ENCODE measurements at places on chromosomes 1 and 21.
A peak's percentile ranks its signal among the peaks of the same experiment; 100 is the strongest.

- no peak for DNase-seq
Measured at GRCh38 chr1:188719735-188720134, 1757.9 kb downstream of the BRINP3 start.

GRCh38 chr1:114107474-114108435 lies 45.9 kb downstream of the SYT6 start:
- no peak for DNase-seq

DNA sequence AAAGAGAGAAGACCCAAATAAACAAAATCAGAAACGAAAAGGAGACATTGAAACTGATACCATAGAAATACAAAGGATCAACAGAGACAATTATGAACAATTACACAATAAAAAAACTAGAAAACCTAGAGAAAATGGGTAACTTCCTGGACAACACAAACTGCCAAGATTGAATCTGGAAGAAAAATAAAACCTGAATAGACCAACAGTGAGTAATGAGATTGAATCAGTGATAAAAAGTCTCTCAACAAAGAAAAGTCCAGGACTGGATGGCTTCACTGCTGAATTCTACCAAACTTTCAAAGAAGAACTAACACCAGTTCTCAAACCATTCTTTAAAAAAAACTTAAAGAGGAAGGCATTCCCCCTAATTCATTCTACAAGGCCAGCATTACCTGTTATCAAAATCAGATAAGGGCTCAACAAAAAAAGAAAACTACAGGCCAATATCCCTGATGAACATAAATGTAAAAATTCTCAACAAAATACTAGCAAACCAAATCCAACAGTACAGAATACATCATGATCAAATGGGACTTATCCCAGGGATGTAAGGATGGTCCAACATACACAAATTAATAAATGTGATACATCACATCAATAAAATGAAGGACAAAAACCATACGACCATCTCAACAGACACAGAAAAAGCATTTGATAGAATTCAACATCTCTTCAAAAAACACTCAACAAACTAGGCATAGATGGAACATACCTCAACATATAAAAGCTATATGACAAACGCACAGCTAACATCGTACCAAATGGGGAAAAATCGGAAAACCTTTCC lies 119.9 kb downstream of the ACBD6 start:
- no peak for DNase-seq

GRCh38 chr1:68093737-68094136 lies 43.3 kb upstream of the DIRAS3 start:
- peak; percentile 18 for DNase-seq

GRCh38 chr1:28966617-28967016 lies 52.2 kb downstream of the EPB41 start:
- DNase-seq, result no peak

DNA sequence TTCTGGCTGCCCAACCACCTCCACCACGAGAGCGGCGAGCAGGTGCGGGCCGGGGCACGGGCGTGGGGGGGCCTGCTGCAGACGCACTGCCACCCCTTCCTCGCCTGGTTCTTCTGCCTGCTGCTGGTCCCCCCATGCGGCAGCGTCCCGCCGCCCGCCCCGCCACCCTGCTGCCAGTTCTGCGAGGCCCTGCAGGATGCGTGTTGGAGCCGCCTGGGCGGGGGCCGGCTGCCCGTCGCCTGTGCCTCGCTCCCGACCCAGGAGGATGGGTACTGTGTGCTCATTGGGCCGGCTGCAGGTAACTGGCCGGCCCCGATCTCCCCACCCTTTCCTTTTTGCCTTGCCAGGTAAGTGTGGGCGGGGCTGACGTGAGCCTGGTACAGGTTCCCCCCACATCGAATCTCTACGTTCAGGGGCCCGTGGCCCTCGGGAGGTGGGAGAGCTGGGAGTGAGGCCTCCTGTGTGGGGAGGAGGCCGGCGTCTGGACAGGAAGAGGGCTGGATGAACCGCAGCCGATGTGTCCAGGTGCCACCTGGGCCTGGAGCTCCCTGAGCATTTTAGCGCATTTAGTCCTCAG lies 51.7 kb downstream of the COL18A1 start:
- DNase-seq, result no peak

DNA sequence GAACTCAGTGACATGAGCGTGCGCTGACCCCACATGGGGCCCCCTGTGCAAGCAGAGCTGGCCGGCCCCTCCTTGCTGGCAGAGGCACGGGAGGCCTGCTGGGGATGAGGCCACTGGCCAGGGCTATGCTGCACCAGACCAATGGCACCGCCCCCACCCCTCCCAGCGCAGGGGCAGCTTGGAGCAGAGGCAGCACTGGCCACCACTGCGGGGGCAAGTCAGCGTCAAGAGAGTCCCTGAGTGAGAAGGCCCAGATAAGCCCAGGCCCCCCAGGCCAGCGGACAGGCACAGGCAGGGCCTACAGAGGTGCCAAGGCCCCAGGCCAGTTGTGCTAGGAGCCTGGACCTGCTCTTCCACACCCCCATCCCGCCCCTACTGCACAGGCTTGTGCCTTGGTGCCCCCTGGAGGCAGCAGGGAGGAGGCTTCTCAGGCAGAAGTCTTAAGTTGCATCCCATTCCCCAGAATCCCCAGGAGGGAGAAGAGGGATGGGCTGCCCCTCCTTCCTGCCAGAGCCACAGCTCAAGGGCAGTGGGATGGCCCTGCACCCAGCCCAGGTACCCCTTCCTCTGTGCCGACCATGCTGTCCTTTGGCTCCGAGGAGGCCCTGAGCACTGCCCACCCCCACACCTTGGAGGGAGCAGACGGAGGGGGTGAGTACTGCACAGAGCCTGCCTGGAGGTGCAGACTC lies 35.8 kb downstream of the EPHX1 start:
- DNase-seq, result peak; percentile 35

GRCh38 chr1:51955797-51956527 lies 34.5 kb downstream of the RAB3B start:
- no peak for DNase-seq

DNA sequence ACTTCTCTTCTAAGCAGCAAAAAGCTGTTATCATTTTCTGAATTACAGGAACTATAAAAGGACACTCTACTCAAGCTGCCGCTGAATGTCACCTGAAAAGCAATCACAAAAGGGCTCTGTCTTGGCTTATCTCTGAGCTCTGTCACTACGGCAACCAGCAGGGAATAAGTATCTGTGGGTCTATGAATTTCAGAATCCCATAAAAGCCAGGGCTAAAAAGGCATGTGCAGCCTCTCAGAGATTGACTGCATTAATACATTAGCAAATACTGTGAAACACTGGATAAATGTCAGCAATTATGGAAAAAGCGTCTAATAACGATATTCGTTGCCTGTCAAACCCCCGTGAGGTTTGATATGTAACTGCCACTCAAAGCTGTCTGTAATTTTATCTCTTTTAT lies 210.2 kb upstream of the DMRTA2 start:
- DNase-seq, result no peak

DNA sequence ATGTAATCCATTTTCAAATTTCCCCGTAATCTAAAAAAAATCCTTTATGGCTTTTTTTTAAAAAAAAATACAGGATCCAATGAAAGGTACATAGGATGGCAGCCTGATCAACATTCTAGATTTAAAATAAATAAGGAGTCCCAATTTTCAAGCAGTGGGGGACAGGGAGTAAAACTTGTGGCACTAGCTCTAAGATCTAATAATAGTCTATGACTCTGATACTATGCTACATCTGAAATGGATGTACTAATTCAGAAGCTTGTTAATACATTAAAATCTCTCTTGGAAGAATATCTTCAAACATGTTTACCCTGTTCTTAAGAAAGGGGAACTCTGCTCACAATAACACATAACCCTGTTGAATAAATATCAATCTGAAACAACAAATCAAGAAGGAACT lies 8.5 kb downstream of the DIPK1A start:
- no peak for DNase-seq

DNA sequence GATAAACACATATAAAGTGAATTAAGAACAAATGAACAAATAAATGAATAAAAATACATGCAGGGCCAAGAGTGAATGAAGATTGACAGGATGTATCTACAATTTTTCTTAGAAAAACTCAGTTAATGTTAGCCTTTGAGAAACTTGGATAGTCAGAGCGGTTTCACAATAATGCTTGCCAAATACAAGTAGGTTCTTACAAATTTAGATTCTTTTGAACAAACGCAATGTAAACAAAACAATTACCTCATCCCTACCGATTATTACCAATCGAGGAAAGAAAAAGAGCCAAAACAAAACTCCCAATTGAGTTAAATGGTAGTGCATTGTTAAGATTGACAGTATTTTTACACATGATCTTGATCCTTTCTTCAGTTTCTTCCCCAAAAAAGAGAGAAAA lies 176.9 kb upstream of the DEPDC1 start:
- no peak for DNase-seq

DNA sequence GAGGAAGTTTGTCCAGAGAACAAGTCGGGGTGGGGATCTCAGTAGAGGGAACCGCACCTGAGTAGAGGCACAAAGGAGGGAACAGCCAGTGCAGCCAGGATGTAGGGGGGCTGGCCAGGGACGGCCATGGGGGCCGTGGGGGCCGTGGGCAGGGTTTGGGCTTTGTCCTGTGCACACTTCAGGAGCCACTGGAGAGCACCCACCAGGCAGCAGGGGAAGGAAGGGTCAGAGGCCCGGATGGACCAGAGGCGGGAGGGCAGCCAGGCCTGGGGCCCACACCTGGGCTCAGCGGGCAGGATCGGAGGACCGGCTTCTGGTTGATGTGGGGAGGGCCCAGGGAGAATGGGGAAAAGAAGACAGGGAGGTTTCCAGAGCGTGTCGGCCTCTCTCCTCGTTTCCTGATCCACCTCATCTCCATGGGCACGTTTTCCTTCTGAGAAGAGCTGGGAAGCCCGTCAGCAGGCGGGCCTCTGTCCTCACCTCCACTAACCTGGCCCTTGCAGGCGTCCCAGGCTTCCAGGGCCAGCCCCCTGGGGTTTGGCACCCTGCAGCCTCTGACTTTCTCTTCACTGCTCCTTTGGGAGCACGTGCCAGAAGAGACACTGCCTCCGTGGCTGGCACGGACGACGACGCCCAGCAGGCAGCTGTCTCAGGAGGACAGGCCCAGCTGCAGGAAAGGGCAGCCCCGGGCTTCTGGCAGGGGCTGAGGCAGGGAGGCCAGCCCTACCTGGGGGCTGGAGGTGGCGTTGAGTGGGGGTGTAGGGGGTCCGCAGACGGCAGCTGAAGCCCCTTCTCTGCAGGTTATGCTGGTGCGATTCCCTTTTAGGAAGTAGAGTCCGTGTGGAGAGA lies 16.8 kb upstream of the PDXK start:
- DNase-seq, result no peak
